Suppressor macrophage treated with lipopolysaccharide for 1 hour (primary cell): ENCODE measurements at places on chromosomes 3 and 15.

DNA sequence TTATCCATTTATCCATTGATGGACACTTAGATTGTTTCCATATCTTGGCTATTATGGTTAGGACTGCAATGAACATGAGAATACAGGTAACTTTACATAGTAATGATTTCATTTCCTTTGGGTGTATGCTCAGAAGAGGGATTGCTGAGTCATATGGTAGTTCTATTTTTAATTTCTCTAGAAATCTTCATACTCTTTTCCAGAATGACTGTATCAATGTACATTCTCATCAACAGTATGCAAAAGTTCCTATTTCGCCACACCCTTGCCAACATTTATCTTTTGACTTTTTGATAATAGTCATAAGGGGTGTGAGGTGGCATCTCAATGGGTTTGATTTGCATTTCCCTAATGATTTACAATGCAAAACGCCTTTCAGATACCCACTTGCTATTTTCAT, 6.2 kb upstream of the NIPA1 start:
- peak; percentile 66 for DNase-seq

GRCh38 chr3:72739531-72740466, 108.4 kb downstream of the SHQ1 start:
- no peak for DNase-seq

DNA sequence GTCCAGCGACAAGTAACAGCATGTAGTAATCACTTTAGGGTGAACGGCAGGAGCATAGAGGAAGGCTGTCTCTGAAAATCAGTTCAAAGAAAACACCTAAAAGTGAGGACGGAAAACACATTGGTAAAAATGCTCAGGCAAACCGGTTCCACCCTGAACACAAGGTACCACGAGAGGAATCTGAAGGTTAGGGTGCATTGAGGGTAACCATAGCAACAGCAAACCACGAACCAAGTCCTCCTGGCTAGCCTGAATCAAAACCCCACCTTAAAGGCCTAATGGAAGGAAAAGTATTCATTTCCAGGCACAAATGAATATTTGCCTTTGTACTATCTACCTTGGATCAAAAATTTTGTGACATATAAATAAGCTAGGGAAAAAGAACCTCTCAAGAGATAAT, 315.0 kb downstream of the OCA2 start:
- no peak for DNase-seq

GRCh38 chr3:11651900-11652299, 8.2 kb upstream of the VGLL4 start:
- peak; percentile 67 for DNase-seq

DNA sequence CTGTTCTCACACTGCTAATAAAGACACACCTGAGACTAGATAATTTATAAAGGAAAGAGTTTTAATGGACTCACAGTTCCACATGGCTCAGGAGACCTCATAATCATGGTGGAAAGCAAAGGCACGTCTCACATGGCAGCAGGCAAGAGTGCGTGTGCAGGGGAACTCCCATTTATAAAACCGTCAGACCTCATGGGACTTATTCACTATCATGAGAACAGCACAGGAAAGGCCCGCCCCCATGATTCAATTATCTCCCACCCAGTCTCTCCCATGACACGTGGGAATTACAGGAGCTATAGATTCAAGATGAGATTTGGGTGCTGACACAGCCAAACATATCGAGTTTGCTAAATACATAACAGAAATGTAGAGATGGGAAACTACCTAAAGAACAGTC, 39.5 kb upstream of the DGKG start:
- DNase-seq: peak; percentile 75

- DNase-seq: peak; percentile 40
These were observed 15.3 kb downstream of the SPCS1 start for GRCh38 chr3:52721002-52721729.

DNA sequence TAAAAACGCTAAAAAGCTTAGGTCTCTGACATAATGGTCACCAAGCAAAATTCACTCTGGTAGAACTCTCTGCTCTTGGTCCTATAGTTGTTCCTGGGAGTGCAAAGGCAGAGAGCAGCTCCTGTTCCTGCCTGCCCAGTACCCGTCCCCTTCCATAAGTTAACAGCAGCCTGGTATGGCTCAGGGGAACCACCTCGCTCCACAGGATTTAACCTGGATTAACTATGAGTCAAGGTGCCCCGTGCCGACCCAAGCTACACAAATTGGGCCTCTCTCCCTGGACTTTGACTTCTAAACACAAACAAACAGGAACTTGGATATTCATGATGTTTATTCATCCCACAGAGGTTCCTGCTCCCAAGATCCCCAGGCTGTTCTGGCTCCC, 32.1 kb downstream of the SCAP start:
- DNase-seq: no peak

DNA sequence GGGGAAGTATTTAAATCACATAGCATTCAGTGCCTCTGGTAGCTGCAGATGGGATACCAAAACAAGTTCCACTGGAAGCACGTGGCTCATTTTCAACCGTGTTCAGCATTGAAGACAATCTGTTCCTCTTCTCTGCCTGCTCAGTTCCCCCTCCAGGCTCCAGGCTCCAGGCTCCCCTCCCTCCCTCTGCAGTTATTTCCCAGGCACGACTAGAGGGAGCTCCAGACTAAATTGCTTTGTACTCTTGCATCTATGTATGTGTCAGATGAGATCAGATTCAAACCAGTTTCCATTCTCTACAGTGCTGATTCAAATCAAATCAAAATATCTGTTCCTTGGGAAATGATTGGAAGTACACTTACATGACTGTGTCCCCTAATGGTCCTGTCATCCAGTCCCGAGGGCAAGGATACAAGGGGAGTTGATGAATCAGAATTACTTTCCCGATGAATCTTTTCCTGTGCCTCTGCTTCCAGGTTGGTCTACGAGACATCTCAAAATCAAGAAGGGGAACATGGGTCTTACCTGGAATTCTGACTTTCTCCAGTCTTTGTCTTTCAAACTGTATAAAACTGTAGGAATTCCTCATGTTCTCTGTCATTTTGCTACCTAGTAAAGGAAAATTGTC, 600.5 kb downstream of the EDEM1 start:
- DNase-seq: peak; percentile 66

DNA sequence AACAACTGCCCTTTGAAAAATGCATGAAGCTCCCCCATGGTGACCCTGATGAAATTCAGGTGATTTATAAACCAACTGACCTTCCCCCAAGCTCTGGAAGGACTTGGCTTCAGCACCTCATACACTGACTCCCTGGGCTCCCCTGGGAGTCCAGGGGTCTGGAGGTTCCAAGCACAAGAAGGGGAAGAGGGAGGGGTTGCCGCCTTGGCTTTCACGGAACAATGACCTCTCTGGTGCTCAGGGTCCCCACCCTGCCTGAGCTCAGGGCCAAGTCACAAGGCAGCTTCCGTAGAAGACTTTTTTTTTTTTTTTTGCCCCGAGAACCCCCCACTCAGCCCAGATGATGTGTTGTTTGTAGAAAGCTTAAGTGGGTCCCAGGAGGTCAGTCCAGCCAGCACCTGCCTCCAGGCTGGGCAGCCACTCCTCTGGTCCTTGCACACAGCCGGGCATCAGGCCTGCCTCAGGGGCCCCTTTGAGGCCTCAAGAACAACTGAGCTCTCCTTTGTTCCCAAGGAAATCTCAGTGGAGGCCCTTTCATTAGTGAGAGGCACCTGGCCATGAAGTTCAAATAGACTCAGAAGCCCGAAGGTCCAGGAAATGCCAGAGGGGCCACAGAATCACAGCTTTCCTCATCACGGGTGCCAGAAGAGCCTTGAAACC, 14.0 kb upstream of the ALAS1 start:
- DNase-seq: no peak

DNA sequence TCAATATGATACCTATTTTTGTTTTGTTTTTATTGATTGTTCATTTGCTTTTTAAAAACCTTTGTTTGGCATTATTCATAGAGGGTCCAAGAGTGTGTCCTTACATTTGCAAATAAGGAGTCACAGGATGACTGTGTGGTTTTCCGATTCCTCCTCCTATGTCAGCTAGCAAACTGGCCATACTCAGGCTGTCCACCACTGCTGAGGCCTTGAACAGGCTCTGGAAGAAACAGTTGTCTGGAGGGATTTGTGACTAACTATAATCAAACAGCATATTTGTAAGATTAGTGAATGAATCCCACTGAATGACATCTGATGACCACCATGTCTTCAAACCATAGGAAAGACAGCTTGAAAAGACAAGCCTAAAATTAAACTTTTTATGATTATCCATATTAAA, 423.4 kb upstream of the ATP11B start:
- no peak for DNase-seq

- DNase-seq: no peak
These were observed 352.2 kb upstream of the SUCLG2 start for GRCh38 chr3:68006646-68007045.

DNA sequence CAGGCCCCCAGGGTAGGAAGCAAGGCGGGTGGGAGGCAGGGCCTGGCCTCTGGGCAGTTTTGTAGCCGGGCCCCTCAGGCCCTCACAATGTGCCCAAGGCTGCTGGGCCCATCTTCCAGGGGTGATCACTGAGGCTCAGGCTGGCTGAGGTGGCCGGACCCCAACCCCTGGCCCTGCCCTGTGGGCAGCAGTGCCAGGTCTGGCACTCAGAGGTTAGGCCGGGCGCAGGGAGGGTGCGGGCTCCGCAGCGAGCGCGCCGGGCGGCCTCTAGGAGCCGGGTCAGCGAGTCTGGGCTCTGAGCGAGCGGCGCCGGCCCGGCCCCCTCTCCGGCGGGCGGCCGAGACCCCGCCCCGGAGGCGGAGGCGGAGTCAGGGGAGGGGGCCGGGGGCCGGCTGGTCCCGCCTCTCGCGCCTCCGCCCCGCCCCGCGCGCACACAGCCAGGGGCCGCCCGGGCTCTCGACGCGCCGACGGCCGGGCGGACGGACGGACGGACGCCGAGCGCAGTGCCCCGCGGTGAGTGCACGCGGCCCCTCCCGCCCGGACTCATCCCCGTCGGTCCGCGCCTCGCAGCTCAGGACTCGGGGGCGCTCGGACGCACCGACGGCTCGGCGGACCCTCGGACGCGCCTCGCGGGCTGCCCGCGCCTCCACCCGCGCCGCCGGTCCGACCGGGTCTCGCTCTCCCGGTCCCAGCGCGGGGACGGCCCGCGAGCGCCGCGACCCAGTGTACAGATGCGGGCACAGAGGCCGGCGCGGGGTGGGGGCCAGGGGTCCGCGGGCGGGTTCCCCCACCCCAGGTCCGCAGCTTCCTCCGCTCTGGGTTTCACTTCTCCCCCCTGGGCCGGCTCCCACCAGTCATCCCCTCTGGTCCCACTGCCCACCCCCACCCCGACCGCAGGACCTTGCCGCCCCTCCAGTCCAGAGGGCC, at the start of gene FBLN2:
TSS of gene FBLN2 (plus strand) at position 430 of the 927 bp plus-strand sequence. CDS start 21,231 bp downstream, outside the sequence.
- DNase-seq: peak; percentile 45

- DNase-seq: no peak
These were observed 15.0 kb upstream of the PSMD6 start for GRCh38 chr3:64038253-64038767.

- DNase-seq: no peak
These were observed 203.3 kb downstream of the DTWD1 start for GRCh38 chr15:49823987-49824774.

- DNase-seq: no peak
These were observed 159.0 kb upstream of the KCNH8 start for GRCh38 chr3:18989237-18989795.

DNA sequence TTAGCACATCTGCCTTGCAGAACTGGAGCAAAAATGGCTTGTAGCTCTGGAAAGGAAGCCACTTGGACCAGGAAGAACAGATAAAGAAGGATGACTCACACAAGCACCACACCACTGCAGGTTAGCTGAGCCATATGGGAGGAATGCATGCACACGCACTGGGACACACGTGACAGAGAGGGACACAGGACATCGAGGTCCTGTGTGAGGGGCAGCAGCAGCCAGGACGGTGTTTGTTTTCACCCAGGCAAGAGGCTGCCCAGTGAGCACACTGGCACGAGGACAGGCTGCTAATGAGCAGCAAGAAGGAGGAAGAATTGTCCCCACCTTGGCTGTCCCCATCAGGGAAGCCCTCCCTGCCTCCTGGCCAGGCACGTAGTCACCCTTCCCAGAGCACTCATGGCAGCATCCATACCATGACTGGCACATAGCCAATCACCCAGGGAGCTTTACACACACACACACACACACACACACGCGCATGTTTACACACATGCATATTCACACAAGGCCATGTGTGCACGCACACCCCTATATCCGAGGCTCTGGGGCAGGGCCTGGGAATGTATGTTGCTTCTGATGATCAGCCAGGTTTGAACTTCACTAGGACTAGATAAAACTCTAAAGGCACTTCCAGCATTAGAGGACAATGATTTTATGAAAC, 24.0 kb upstream of the SPTBN5 start:
- no peak for DNase-seq

- DNase-seq: peak; percentile 99
These were observed 11.0 kb downstream of the STARD5 start for GRCh38 chr15:81312790-81313543.
